ENCODE measurements at places on chromosomes 13 and 19. TPM values are rescaled to one million over a fixed set of nuclear protein-coding genes. Genes with fewer than 3 reads are reported as not detected.
A peak's percentile ranks its signal among the peaks of the same experiment; 100 is the strongest.

Gene NCAN
- not detected for total RNA-seq

Gene SMIM44
- total RNA-seq: not detected

Gene ATP8A2
- total RNA-seq: not detected

Gene DLL3
- not detected for total RNA-seq

Gene ZNF709
- 1.3 TPM for total RNA-seq

Gene JAK3
- 0.91 TPM for total RNA-seq

Gene SOX1
- not detected for total RNA-seq

Gene MYO1F
- 0.09 TPM for total RNA-seq

Gene NUFIP1
- total RNA-seq: 7.5 TPM

Gene APOC4
- not detected for total RNA-seq

Gene NFIX
- 107 TPM for total RNA-seq

- H3K4me3 ChIP-seq: no peak overlapping the region
- DNase-seq: no peak
- H3K27ac ChIP-seq: no peak overlapping the region
- peaks cover under 1% of the 10 kb centered on the region for H3K36me3 ChIP-seq
- H3K4me1 ChIP-seq: no peaks in the 10 kb centered on the region
Measured at GRCh38 chr19:28426730-28427225, 786.2 kb downstream of the UQCRFS1 start.

DNA sequence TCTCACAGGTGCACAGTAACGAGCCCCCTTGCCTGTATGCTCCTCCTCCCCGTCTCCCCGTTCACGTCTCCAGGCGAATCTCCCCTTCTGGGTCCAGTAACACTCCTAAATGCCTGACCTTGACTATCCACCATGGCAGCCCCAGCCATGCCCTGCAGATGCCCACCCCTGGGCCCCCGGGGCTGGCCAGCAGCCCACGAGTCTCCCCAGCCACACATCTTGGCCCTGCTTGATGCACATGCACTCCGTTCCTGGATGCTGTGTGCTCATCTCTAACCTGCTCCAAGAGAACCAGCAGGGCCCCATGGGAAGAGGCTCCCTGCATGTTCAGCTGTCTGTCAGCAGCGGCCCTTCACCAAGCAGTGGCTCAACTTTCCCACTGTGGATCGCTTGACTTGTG lies 32.0 kb downstream of the HPN start:
- no peak overlapping the region for H3K4me3 ChIP-seq
- H3K36me3 ChIP-seq: peaks cover 6% of the 10 kb centered on the region
- H3K27me3 ChIP-seq: peaks cover 18% of the 10 kb centered on the region
- H3K4me1 ChIP-seq: peaks cover 13% of the 10 kb centered on the region
- no peak for DNase-seq

- H3K4me3 ChIP-seq: peak overlapping the region; percentile 89
- H3K36me3 ChIP-seq: peaks cover 4% of the 10 kb centered on the region
- peaks cover 7% of the 10 kb centered on the region for H3K27me3 ChIP-seq
- peak overlapping the region; percentile 93 for H3K27ac ChIP-seq
Measured at GRCh38 chr19:46859637-46860124, 1.1 kb upstream of the ARHGAP35 start.

DNA sequence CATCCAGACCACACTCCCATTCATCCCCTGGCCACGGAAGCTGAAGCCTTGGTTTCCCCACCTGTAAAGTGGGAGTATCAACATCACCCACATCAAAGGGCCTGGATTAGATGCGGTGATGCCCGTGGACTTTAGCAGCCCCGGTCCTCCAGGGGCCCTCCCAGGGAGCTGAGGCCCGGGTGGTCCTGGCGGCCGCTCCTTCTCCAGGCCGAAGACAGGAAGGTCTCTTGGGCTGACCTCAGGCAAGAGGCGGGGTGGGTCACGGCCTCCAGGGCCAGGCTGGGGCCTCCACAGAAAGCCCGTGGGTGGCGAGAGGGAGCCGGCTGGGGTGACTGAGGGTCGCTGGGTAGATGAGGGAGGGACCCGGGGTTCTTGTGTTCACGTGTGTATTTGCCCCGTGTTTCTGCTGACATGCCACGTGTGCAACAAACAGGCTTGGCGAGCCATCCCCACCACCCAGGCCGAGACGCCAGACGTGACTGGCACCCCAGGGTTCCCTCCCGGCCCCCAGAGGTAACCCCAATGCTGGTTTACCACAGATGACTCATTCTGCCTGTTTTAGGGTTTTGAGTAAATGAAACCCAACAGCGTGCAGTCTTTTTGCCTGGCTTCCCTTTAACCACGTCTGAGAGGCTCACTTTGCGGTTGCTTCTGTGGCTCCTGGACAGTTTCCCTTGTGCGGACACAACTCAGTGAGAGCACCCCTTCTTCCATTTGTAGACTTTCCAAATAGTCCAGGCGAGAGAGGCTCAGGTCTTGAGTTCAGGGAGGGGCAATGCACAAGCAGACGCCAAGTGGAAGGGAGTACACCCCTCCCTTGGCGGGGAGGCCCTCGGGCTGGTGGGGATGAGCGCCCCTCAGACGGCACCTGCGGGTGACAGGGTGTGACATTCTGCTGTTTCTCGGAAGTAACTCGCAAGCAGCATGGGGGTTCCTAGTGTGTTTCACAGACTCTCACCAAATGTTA lies 42.9 kb downstream of the C13orf46 start:
- H3K4me1 ChIP-seq: peaks cover 54% of the 10 kb centered on the region
- H3K27ac ChIP-seq: no peak overlapping the region
- H3K4me3 ChIP-seq: no peak overlapping the region

DNA sequence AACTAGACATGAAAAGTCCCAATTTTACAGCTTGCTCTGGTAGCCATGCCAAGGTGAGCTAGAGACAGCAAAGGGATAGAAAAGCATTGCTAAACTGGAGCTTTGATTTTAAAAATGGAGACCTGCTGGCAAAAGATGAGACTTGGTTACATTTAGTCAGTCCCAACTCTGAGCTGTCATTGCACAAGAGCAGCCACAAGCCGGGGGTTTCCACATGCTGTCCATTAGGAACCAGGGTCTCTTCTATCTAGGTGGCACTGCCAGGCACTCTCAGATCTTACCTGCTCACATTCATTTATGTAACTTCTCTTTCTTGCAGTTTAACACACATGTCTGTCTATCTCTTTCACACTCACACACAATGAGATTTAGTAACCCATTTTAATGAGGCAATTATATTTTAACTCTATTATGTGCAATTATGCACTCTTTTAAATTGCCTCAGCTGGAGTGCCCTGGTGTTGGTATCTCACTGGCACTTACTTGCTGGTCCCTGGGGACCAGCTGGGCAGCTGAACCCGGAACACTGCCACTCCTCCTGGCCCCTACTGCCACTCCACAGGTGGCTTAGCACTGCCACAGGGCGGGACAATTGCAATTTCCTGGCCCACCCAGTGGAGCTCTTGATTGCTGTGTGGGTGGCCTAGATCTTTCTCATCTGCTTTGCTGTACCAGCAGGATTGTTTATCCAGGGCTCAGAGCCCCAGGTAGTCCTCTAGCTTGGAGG lies 112.5 kb downstream of the COG6 start:
- no peaks in the 10 kb centered on the region for H3K27me3 ChIP-seq
- no peak for DNase-seq
- no peaks in the 10 kb centered on the region for H3K36me3 ChIP-seq

- DNase-seq: no peak
- no peak overlapping the region for H3K27ac ChIP-seq
- H3K4me1 ChIP-seq: peaks cover 8% of the 10 kb centered on the region
- H3K36me3 ChIP-seq: no peaks in the 10 kb centered on the region
Measured at GRCh38 chr19:16023146-16023915, 53.0 kb upstream of the TPM4 start.

DNA sequence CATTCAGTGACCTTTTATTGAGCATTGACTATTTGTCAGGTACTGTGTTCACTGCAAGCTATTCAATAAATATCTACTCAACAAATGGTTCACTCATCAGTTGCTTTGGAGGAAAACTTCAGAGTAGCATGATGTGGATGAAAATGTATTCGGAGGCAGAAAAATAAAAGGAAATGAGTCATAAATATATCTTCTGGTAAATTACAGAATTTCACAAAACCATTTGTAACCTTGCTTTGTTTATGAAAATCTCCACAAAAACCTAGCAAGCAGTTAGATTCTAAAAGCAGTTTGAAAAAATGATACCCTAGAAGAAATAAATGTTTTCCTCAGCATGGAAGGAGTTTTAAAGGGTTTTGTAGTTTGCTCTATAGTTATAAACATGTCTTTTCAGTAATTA lies 399.6 kb downstream of the LMO7 start:
- no peak overlapping the region for H3K27ac ChIP-seq
- no peaks in the 10 kb centered on the region for H3K27me3 ChIP-seq
- H3K36me3 ChIP-seq: no peaks in the 10 kb centered on the region
- H3K4me3 ChIP-seq: no peak overlapping the region
- no peak for DNase-seq

- DNase-seq: peak; percentile 53
- peak overlapping the region; percentile 94 for H3K27ac ChIP-seq
- no peaks in the 10 kb centered on the region for H3K36me3 ChIP-seq
- no peaks in the 10 kb centered on the region for H3K27me3 ChIP-seq
Measured at GRCh38 chr19:11377756-11378155, 3.3 kb downstream of the SWSAP1 start.

GRCh38 chr19:34504273-34504808 lies 22.8 kb downstream of the WTIP start:
- no peak overlapping the region for H3K27ac ChIP-seq
- peaks cover 13% of the 10 kb centered on the region for H3K4me1 ChIP-seq
- H3K4me3 ChIP-seq: no peak overlapping the region
- peaks cover 9% of the 10 kb centered on the region for H3K27me3 ChIP-seq
- H3K36me3 ChIP-seq: peaks cover 5% of the 10 kb centered on the region

DNA sequence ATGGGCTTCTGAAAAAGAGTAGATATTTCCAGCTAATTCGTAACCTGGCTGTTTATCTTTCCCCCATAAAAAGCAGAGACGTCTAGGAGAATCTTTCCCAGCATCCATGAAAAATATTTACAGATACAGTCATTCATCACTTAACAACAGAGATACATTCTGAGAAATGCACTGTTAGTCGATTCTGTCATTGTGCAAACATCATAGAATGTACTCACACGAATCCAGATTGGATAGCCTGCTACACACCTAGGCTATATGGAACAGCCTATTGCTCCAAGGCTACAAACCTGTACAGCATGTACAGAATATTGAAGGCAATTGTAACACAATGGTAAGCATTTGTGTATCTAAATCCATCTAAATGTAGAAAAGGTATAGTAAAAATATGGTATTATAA lies 530.2 kb upstream of the NBEA start:
- H3K4me3 ChIP-seq: no peak overlapping the region
- peaks cover 46% of the 10 kb centered on the region for H3K4me1 ChIP-seq
- DNase-seq: peak; percentile 25
- H3K27ac ChIP-seq: no peak overlapping the region
- no peaks in the 10 kb centered on the region for H3K36me3 ChIP-seq
- no peaks in the 10 kb centered on the region for H3K27me3 ChIP-seq

GRCh38 chr19:38033658-38034491 lies 126.9 kb downstream of the SIPA1L3 start:
- peaks cover 17% of the 10 kb centered on the region for H3K36me3 ChIP-seq
- H3K27me3 ChIP-seq: no peaks in the 10 kb centered on the region
- H3K27ac ChIP-seq: peak overlapping the region; percentile 96
- H3K4me3 ChIP-seq: no peak overlapping the region

GRCh38 chr13:29901710-29902631 lies 51.6 kb upstream of the UBL3 start:
- peak overlapping the region; percentile 79 for H3K4me3 ChIP-seq
- H3K27ac ChIP-seq: peak overlapping the region; percentile 57
- H3K36me3 ChIP-seq: peaks cover 8% of the 10 kb centered on the region
- peaks cover 23% of the 10 kb centered on the region for H3K4me1 ChIP-seq
- H3K27me3 ChIP-seq: peaks cover 3% of the 10 kb centered on the region
- DNase-seq: peak; percentile 83

- peaks cover 8% of the 10 kb centered on the region for H3K36me3 ChIP-seq
- no peak overlapping the region for H3K27ac ChIP-seq
- peaks cover 17% of the 10 kb centered on the region for H3K27me3 ChIP-seq
- H3K4me3 ChIP-seq: no peak overlapping the region
- DNase-seq: no peak
Measured at GRCh38 chr13:41487222-41487621, 29.9 kb downstream of the RGCC start.

DNA sequence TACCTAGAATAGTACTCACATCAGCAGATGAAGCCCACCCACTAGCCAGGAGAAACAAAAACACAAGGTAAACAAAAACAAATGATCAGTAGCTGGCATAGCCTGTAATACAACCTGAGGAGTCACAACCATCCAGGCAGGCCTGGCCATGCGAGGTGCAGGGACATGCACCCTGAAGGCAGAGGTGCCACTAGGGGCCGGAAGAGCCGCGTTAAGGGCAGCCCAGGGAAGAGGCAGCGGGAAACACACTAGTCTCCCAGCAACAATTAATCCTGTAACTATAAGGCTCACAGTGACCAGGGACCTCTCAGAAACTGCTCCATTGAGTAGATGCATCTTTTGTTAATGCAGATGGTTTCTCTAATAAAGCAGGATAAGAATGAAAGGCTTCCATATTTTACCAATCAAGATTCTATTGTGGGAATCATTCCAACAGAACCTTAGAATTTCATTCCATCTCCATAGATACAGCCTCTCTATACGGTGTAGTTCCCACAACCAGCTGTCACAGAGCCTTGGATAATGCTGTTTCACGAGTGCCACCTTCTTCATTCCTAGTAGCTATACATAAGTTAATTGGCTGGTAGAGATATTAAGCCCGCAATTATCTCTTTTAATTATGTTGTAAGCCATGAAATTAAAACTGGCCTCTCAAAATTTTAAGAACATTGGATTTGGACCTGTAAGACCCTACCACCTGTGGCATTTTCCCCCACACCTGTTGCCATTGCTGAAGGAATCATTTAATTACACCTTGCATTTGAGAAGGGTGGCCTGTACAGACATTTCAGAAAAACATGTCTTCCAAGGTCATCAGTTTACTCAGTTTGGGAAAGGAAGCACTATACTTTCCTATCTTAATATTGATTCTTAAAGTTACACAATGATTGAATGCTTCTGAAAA lies 28.7 kb downstream of the ANKRD10 start:
- no peaks in the 10 kb centered on the region for H3K36me3 ChIP-seq
- no peak overlapping the region for H3K4me3 ChIP-seq
- no peak overlapping the region for H3K27ac ChIP-seq
- peaks cover 35% of the 10 kb centered on the region for H3K4me1 ChIP-seq
- H3K27me3 ChIP-seq: peaks cover 5% of the 10 kb centered on the region

- H3K27me3 ChIP-seq: peaks cover 3% of the 10 kb centered on the region
- H3K4me3 ChIP-seq: no peak overlapping the region
- peaks cover 15% of the 10 kb centered on the region for H3K4me1 ChIP-seq
- no peak overlapping the region for H3K27ac ChIP-seq
Measured at GRCh38 chr13:93765062-93765461, 538.5 kb downstream of the GPC6 start.

DNA sequence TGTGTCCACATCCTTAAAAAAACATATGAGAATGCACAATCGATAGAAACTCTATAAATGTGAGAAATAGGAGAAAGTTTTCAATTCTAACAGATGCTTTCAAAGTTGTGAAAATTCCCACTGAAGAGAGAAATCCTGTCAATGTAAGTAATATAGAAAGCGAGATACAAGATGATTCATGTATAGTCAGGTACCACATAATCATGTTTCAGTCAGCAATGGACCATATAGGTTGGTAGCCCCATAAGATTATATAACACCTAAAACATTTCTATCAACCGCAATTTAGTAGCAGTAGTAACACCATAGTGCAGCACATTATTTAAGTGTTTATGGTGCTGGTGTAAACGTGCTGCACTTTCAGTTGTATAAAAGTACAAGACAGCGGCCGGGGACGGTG lies 18.5 kb downstream of the ZNF791 start:
- peaks cover 4% of the 10 kb centered on the region for H3K27me3 ChIP-seq
- H3K4me3 ChIP-seq: no peak overlapping the region
- H3K27ac ChIP-seq: no peak overlapping the region
- peaks cover 74% of the 10 kb centered on the region for H3K36me3 ChIP-seq
- H3K4me1 ChIP-seq: no peaks in the 10 kb centered on the region

GRCh38 chr13:45554604-45555109 lies 60.9 kb downstream of the ERICH6B start:
- H3K36me3 ChIP-seq: no peaks in the 10 kb centered on the region
- DNase-seq: no peak
- H3K4me3 ChIP-seq: no peak overlapping the region
- H3K4me1 ChIP-seq: no peaks in the 10 kb centered on the region
- peaks cover 25% of the 10 kb centered on the region for H3K27me3 ChIP-seq

Measured in HFFc6 (cell line).